ENCODE measurements at places on chromosomes 16 and 17.

DNA sequence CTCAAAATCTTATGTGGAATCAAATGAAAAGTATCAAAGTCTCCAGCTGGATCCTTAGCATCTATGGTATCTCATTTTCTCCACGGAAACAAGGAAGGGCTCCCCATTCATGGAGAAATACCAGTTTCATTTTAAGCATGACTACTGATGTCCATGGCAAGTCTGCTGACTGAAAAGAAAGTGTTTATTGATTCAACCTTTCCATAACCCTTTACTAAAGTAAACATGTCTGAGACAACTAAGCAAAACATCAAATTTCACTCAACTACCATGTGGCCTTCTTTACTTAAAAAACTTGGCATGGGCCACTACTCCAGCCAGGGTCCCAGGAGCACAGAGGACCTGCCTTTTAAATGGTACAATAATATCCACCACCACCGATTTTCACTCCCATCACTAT lies 928.0 kb upstream of the SOX9 start:
- no peak for DNase-seq

DNA sequence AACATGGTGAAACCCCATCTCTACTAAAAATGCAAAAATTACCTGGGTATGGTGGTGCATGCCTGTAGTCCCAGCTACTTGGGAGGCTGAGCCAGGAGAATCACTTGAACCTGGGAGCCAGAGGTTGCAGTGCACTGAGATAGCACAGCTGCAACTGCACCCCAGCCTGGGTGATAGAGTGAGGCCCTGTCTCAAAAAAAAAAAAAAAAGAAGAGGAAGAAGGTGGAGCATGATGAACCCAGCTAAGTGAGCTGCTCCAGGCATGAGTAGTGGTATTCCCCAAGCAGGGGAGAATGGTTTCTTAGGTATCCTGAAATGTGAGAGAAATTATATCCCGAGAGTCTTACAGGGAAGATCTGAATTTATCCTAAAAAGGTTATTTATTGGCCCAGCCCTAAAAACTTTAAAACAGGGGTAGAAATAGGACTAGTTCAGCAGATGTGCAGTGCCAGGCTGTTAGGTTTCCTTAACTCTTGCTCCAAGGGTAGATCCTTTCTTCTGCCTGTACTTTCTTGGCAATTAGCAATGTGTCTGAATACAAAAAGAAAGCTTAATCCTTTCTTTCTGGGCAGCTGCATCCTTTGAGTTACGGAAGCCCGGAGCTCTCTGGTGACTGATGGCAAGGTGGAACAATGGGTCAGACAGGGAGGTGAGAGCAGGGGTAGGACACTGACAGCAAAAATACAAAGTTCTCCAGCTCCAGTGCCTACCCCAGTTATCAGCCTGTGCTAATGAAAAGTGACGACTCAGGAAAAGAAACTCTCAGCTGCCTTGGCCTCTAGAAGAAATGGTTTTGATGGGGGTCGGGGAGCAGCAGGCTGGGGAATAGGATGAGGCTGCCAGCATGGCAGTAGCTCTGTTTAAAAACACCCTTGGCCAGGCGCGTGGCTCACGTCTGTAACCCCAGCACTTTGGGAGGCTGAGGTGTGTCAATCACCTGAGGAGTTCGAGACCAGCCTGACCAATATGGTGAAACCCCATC lies 36.5 kb upstream of the TOB1 start:
- no peak for DNase-seq

- no peak for DNase-seq
Measured at GRCh38 chr16:5851393-5851982, 753.9 kb upstream of the EEF2KMT start.

DNA sequence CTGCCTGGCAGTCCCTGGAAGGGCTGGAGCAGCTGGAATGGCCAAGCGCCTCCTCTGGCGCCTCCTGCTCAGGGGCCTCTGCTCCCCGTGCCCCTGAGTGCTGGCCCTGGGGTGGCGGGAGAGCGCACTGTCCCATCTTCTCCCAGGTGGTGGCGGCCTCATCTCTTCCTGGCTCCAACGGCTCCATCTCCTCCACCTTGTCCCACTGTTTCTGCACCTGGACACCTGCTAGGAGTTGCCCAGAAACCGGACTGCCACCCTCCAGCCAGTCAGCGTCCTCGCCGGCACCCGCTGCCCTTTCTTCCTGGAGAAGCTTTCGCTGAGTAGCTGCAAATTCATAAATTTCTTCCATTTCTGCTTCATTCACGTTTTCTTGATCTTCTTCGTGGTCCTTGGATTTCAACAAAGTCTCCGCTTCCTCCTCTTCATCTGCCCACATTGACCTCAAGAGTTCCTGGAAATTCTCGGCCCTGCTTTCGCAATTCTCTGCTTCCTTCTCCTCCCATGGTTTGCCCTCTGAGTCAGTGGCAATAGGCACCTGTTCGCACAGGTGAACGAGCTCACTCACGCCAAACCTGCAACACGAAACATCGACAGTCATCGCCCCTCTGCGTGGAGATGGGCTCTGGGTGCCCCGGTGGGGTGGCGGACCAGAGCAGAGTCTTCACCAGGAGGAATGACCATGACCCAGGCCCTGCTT lies 13.7 kb upstream of the NLRC3 start:
- no peak for DNase-seq

DNA sequence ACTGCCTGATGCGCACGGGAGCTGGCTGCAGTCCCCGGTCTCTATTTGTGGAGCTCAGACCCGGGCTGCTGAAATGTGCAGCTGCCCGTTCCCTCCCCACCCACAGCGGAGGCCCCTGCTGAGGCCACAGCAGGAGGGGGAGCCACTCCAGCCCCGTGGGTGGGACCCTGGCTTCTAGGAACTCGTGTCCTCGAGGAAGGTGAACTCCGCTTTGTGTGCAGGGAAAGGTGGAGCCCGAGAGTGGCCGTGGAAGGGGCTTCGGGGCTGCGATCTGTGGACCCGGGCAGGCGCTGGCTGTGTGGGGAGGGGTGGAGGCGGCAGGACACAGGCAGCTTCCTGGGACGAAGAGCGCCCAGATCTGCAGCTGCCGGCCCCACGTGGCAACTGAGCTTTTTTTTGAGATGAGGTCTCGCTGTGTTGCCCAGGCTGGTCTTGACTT lies 2.9 kb downstream of the CCDC154 start:
- no peak for DNase-seq

DNA sequence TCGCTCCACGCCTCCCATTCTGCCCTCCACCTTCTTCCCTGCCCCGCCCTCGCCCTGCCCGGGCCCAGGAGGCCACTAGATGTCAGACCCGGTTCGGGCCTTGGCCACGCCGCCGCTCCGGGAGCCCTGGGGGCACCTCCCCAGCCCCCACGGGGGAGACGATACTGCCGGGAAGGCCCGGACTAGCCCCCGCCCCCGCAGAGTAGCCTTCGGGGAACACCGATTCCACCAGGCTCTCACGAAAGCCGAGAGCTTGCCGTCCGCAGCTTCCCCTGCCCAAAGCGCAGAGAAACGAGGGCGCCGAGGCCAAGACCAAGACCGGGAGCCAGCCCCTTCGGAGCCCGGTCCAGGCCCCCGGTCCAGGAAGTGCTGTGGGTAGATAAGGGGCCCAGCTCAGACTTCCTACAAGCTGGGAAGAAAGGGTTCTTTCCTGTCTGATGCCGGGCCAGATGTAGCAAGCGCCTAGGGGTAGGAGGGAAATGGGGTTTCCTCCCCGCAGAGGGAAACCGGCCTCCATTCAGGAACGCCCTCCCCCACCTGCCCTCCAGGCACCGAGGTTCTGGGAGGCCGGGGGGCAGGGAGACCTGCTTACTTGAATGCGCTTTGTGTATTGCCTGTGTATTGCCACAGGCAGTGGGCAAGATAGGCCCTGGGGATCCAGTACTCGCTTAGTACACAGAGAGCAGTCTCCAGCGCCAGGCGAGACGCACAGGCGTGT lies 806 bp upstream of the CYB561 start:
- DNase-seq, result peak; percentile 88

DNA sequence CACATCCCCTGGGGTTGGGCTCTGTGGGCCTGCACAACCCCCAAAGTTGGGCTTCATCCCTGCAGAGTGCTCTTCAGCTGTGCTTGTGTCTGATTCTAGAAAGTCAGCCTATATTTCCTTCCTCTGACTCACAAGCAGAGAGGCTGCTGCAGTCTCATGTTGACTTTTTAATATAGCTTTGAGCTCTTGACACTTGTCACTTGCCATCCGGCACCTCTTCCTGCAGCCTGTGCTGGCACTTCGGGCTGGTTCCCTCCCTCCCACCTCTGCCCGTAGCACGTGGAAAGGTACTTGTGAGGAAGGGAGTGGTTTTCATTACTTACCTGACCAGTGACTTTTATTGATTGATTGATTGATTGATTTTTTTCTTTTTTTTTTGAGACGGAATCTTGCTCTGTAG lies 19.0 kb upstream of the JPT2 start:
- DNase-seq, result no peak

DNA sequence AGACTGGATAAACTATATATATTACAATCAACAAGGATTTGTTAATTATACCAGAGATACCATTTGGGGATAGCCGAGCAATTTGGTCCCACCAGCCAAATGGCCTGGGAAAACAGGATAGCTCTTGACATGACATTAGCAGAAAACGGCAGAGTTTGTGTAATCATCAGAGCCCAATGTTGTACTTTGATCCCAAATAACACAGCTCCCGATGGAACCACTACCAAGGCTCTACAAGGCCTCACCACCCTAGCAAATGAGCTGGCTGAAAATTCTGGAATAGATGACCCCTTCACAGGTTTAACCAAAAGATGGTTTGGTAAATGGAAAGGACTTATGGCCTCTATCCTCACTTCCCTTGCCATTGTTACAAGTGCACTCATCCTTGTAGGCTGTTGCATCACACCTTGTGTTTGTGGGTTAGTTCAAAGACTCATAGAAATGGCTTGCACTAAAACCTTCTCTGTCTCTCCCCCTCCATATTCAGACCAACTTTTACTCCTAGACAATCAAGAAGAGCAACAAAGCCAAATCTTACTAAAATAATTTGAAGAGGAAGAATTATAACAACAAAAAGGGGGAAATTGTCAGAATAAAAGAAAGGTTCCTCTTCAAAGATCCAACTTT lies 9.5 kb downstream of the TXNL4B start:
- DNase-seq, result no peak

DNA sequence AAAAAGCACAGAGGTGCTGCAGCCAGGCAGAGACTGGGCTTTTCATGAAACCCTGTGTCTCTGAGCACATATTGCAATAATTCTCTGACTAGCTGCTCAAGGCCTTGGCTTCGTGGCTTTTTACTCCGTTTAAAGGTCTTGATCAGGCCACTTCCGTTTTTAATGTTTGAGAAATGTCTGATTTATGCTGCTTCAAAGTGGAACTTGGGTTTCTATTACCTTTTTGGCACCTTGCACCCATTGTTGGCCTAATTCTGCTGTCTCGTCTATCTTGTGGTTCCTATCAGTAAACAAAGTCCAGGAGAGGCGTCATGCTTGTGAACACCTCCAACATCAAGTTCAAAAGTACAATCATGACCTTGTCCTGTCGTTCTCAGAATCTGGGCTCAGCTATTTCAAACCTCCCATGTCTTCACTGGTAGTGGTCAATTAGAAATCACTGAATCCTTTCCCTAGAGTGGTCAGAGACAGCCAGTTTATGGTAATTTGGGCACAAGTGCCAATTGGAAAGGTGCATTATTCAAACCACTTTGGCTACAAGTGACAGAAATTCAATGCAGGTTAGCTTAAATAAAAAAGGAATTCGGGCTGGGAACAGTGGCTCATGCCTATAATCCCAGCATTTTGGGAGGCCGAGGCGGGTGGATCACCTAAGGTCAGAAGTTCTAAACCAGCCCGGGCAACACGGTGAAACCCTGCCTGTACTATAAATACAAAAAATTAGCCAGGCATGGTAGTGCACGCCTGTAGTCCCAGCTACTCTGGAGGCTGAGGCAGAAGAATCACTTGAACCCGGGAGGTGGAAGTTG lies 33.3 kb upstream of the METTL9 start:
- no peak for DNase-seq

DNA sequence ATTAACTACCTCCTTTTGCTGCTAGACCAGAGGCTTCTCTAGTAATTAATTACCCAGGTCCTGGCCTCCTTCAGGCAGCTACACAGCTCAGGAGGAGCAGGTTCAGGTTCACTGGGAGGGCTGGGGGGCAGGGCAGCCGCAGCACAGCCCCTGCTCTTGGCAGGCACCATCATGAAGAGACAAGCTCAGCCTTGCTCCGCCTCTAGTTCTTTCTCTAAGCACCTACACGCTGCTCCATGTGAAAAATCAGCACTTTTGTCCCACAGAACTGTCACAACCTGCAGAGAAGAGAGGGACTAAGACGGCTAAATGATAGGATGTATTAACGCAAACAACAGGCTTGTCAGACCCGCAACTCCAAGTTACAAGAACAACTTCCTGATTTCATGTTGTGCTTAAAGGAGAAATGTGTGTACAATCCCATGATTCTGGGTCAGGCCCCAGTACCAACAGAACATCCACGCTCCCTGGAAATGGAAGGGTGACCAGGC lies 53.4 kb downstream of the GRB2 start:
- no peak for DNase-seq

DNA sequence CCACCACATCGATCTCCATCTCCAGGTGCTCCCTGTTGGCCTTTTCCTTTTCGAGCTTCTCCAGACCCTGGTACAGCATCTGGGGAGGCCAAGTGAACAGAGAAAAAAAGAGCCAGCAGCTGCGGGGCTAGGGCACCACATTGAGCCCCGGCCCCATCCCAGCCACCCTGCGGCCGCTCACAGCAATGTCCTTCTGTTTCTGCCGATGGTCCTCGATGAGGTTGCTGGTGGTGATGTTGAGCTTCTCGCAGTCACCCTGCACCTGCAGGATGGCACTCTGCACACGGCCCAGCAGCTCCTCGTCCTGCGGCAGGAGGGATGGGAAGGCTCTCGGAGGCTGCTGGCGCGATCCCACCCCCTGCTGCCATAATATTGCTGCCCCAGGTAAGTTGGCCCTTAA lies 15.5 kb downstream of the UBALD2 start:
- no peak for DNase-seq

DNA sequence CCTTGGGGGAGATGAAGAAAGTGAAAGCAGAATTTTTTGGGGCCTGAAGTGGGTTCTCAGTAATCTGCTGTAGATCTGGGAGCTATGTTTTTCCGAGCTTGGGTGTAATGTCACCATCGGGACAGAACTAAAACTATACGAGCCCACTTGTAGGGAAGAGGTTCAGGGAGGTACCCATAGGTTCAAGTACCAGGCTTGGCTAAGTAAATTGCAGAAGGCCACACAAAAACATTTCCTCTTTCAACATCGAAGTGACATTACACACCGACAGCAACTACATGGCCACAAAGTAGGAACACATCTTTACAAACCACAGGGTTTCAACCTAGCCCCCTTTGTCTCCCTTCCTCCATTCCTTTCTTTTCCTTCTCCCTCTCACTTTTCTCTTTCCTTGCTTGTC lies 10.2 kb upstream of the ASIC2 start:
- no peak for DNase-seq

Measured in MG63 (cell line).